ENCODE measurements at places on chromosomes 4 and X. TPM values are rescaled to one million over a fixed set of nuclear protein-coding genes. Genes with fewer than 3 reads are reported as not detected.
A peak's percentile ranks its signal among the peaks of the same experiment; 100 is the strongest.

GRCh38 chr4:108637856-108638255 lies 12.5 kb upstream of the OSTC start:
- H3K27me3 ChIP-seq = no peaks in the 10 kb centered on the region
- no peak overlapping the region for H3K27ac ChIP-seq
- peaks cover 18% of the 10 kb centered on the region for H3K36me3 ChIP-seq
- H3K4me3 ChIP-seq = no peak overlapping the region
- no peak for DNase-seq
- H3K4me1 ChIP-seq = no peaks in the 10 kb centered on the region

- H3K36me3 ChIP-seq = no peaks in the 10 kb centered on the region
- H3K27ac ChIP-seq = no peak overlapping the region
- H3K4me3 ChIP-seq = no peak overlapping the region
- no peaks in the 10 kb centered on the region for H3K27me3 ChIP-seq
- DNase-seq = no peak
- no peaks in the 10 kb centered on the region for H3K4me1 ChIP-seq
These were observed 213.1 kb upstream of the MID1 start for GRCh38 chrX:10833299-10834169.

GRCh38 chr4:166091912-166092510 lies 219.0 kb downstream of the TLL1 start:
- peak; percentile 1 for DNase-seq
- H3K36me3 ChIP-seq = no peaks in the 10 kb centered on the region
- H3K4me1 ChIP-seq = no peaks in the 10 kb centered on the region
- no peak overlapping the region for H3K27ac ChIP-seq

GRCh38 chrX:71214604-71215337 lies 8.3 kb upstream of the GJB1 start:
- no peaks in the 10 kb centered on the region for H3K36me3 ChIP-seq
- H3K27me3 ChIP-seq = no peaks in the 10 kb centered on the region
- no peaks in the 10 kb centered on the region for H3K4me1 ChIP-seq
- no peak overlapping the region for H3K27ac ChIP-seq
- DNase-seq = no peak
- no peak overlapping the region for H3K4me3 ChIP-seq

DNA sequence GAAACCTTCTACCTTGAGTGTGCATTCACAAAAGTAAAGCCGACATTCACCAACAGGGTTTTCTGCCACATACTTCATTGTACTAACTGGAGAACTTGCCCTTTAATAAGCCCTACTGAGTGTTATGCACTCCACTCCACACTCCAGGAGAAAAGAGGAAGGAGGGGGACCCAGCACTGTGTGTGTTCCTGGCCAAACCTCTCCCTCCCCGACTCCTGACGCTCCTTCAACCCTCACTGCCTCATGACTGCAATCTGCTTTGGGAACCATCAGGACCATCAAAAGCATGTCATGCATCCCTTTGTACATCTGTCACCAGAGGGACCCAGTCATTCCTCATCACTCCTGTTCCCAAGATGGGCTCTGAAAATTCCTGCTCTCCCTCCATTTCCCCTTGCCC lies 143.7 kb downstream of the RASL11B start:
- H3K4me3 ChIP-seq = no peak overlapping the region
- DNase-seq = no peak
- no peaks in the 10 kb centered on the region for H3K4me1 ChIP-seq
- H3K27ac ChIP-seq = no peak overlapping the region
- no peaks in the 10 kb centered on the region for H3K36me3 ChIP-seq

DNA sequence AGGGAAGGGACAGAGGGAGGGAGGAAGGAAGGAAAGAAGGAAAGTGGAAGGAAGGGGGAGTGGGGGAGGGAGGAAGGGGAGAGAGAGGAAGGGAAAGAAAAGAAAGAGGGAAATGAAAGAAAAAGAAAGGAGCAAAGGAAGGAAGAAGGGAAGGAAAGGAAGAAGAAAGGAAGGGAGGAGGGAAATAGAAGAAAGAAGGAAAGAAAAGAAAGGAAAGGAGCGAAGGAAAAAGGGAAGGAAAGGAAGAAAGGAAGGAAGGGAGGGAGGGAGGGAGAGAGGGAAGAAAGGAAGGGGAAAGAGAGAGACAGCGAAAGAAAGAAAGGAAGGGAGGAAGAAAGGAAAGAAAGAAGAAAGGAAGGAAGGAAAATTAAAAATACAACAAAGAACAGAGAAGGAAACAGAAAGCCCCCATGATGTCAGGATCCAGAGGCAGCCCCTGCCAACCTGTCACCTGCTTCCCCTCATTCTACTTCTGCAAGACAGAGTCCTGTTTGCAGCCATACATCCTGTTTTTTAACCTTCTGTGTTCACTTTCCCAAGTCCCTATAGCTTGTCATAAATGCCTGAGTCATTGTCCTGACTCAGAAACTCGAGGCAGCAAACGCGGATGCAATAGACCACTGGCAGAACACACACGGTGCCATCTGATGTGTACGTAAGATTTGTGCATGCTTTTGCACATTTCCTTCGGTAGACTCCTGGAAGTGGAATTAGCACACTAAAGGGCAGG lies 77.0 kb upstream of the C4orf50 start:
- H3K4me3 ChIP-seq = no peak overlapping the region
- no peak for DNase-seq
- H3K27ac ChIP-seq = no peak overlapping the region
- peaks cover 7% of the 10 kb centered on the region for H3K4me1 ChIP-seq
- H3K27me3 ChIP-seq = no peaks in the 10 kb centered on the region

GRCh38 chr4:57734104-57734670 lies 624.0 kb upstream of the IGFBP7 start:
- H3K4me1 ChIP-seq = no peaks in the 10 kb centered on the region
- H3K36me3 ChIP-seq = no peaks in the 10 kb centered on the region
- H3K4me3 ChIP-seq = no peak overlapping the region

- H3K36me3 ChIP-seq = no peaks in the 10 kb centered on the region
- H3K27me3 ChIP-seq = no peaks in the 10 kb centered on the region
- no peaks in the 10 kb centered on the region for H3K4me1 ChIP-seq
- H3K27ac ChIP-seq = no peak overlapping the region
- no peak overlapping the region for H3K4me3 ChIP-seq
These were observed 142.2 kb downstream of the SH2D1A start for GRCh38 chrX:124488412-124489161.

GRCh38 chr4:37910091-37910486 lies 19.2 kb downstream of the TBC1D1 start:
- no peak overlapping the region for H3K4me3 ChIP-seq
- H3K4me1 ChIP-seq = no peaks in the 10 kb centered on the region
- H3K27ac ChIP-seq = no peak overlapping the region
- H3K36me3 ChIP-seq = peaks cover 10% of the 10 kb centered on the region

DNA sequence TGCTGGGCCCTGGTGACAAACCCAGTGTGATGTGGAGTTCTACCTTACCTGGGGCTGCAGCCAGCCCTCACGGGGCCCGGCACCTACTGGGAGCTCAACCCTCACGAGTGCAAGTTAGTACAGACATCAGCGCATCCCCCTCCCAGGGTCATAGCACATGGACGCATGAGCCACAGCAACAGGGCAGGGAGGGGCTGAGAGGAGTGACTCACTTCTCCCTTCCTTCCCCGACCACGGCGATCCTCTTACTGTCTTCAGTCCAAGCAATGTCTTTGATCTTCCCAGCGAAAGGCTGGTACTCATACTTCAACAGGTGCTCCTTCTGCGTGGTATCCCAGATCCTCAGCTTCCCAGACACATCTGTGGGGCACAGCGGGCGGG lies 17.8 kb downstream of the WDR1 start:
- H3K36me3 ChIP-seq = peaks cover 85% of the 10 kb centered on the region
- no peaks in the 10 kb centered on the region for H3K27me3 ChIP-seq
- peak overlapping the region; percentile 79 for H3K27ac ChIP-seq
- no peak overlapping the region for H3K4me3 ChIP-seq

GRCh38 chr4:2862528-2862927 lies 18.9 kb downstream of the ADD1 start:
- no peaks in the 10 kb centered on the region for H3K27me3 ChIP-seq
- H3K27ac ChIP-seq = no peak overlapping the region

DNA sequence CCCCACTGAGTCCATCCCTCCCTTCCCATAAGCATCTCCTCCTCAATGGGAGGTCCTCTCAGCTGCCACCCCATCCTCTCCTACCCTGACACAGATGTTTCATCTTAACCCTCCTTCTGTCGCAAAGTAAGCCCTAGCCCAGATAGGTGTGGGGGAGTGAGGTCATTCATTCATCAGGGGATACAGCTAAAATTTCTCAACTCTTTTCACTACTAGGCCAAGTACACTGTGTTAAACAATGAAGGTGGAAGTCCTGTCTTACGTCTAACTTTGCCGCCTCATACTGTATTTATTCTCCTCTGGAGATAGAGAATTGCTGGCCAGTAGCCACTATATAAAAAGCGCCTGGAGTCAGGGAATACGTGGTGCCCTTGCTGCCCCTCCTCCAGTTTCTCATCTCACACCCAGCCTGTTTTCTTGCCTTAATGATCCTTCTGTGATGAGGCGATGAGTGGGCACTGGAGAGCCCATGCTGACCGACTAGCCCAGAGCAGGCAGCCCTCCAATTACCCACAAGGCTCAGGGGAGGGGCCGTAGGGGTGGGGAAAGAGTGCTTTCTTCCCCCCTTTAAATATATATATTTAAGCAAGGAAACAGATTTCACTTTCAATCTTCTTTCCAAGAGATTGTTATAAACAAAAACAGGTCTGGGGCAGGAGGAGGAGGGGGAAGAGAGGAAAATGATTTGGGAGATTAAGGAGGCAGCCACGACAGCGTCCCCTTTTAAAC lies 149.5 kb downstream of the PJA1 start:
- no peak overlapping the region for H3K4me3 ChIP-seq
- H3K36me3 ChIP-seq = no peaks in the 10 kb centered on the region
- no peak for DNase-seq
- no peaks in the 10 kb centered on the region for H3K27me3 ChIP-seq
- no peak overlapping the region for H3K27ac ChIP-seq
- no peaks in the 10 kb centered on the region for H3K4me1 ChIP-seq

DNA sequence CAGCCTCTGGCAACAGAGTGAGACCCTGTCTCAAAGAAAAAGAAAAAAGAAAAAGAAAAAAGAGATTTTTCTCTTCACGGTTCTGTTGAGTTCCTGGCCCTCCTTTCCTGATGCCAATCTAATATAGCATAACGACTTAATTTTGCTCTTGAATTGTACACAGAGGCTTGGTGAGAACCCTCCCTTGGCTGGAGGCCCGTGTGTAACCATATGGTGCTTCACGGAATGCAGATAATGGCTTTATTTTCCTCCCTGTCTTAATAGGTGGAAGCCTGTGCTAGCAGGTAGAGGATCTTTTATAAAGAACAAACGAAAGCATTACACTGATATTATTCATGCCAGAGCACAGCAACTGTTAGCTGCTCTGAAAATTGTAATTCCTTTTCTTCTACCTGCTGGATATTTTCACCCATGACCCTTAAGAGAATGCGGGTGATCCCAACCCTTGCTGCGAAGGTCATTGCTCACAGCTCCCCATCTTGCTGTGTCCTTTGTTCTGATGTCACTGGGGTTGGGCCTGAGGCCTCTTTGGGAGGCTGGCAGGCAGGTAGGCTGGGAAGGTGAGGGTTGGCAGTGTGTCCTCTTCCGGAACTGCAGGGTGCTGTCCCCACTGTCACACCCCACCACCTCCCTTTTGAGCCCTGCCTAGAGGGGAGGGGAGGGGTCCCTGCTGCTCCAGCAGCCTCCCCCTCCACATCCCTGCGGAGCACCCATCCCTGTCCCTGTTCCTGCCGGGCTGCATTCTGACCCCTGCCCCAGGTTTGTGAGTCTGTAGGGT lies 83.8 kb upstream of the STOX2 start:
- no peaks in the 10 kb centered on the region for H3K36me3 ChIP-seq
- H3K27me3 ChIP-seq = no peaks in the 10 kb centered on the region
- no peak for DNase-seq

DNA sequence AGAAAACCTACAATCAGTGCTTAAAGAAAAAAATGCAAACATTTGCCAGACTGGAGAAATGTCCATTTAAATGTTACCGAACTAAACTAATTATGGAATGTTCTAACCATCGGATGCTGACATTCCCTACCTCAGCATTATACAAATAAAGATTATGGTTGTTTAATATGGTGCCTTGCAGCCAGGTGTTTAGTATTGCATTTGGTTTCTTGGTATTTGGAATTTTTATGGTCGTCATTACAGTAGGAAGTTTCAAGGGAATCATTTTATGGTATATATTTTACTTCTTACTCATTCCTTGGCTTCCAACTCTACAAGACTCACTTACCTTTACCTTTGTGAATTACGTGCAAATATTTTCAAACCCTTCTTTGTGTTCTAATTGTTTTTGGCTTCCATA lies 103.1 kb upstream of the PNPLA4 start:
- no peaks in the 10 kb centered on the region for H3K27me3 ChIP-seq
- no peak overlapping the region for H3K4me3 ChIP-seq
- no peaks in the 10 kb centered on the region for H3K4me1 ChIP-seq
- no peak for DNase-seq
- H3K27ac ChIP-seq = no peak overlapping the region

- H3K4me3 ChIP-seq = no peak overlapping the region
- H3K27ac ChIP-seq = no peak overlapping the region
- no peaks in the 10 kb centered on the region for H3K36me3 ChIP-seq
- no peaks in the 10 kb centered on the region for H3K4me1 ChIP-seq
These were observed 269.7 kb downstream of the HS3ST1 start for GRCh38 chr4:11158971-11159370.

- no peaks in the 10 kb centered on the region for H3K4me1 ChIP-seq
- DNase-seq = no peak
- H3K36me3 ChIP-seq = no peaks in the 10 kb centered on the region
- no peak overlapping the region for H3K4me3 ChIP-seq
- H3K27me3 ChIP-seq = no peaks in the 10 kb centered on the region
These were observed 104.5 kb upstream of the NAP1L5 start for GRCh38 chr4:88802138-88802537.

GRCh38 chr4:75126058-75126457 lies 193.1 kb downstream of the PARM1 start:
- H3K4me1 ChIP-seq = no peaks in the 10 kb centered on the region
- no peak overlapping the region for H3K4me3 ChIP-seq
- no peaks in the 10 kb centered on the region for H3K27me3 ChIP-seq
- no peaks in the 10 kb centered on the region for H3K36me3 ChIP-seq
- DNase-seq = no peak

- no peak overlapping the region for H3K4me3 ChIP-seq
- no peaks in the 10 kb centered on the region for H3K36me3 ChIP-seq
- H3K27me3 ChIP-seq = no peaks in the 10 kb centered on the region
- H3K4me1 ChIP-seq = no peaks in the 10 kb centered on the region
- DNase-seq = no peak
These were observed 481.0 kb downstream of the KCNIP4 start for GRCh38 chr4:21467551-21467950.

DNA sequence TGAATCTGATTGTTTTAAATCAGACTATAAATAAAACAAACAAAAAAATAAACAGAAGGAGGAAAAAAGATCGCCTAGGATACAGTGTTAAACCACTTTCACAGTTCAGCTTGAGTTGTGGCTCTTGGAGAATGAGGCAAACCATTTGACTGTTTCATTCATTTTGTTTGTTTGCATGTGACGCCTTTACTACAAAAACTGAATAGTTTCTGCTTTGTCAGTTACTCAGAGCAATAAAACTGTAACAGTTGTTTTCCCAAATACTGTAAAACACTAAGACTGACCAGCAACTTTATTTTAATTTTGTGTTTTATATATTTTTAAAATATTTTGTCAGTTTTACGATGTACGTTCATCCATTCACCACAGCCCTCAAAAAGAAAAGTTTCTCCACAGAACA lies 214.5 kb downstream of the FBXW7 start:
- H3K36me3 ChIP-seq = peaks cover 40% of the 10 kb centered on the region
- no peaks in the 10 kb centered on the region for H3K27me3 ChIP-seq
- no peak overlapping the region for H3K4me3 ChIP-seq
- H3K27ac ChIP-seq = no peak overlapping the region
- H3K4me1 ChIP-seq = no peaks in the 10 kb centered on the region

The OR13H1 gene
- not detected for total RNA-seq

The UCP1 gene
- not detected for total RNA-seq

The FAM9C gene
- not detected for total RNA-seq

The POLA1 gene
- total RNA-seq = 10.2 TPM

The PPP2R2C gene
- total RNA-seq = not detected

The RBM46 gene
- not detected for total RNA-seq

The DGKK gene
- total RNA-seq = not detected

The METAP1 gene
- total RNA-seq = 37.5 TPM

The ANKRD37 gene
- 31.0 TPM for total RNA-seq

The PGAM4 gene
- total RNA-seq = not detected

The STS gene
- total RNA-seq = 1.6 TPM
